ENCODE measurements at places on chromosomes 6 and 20.

DNA sequence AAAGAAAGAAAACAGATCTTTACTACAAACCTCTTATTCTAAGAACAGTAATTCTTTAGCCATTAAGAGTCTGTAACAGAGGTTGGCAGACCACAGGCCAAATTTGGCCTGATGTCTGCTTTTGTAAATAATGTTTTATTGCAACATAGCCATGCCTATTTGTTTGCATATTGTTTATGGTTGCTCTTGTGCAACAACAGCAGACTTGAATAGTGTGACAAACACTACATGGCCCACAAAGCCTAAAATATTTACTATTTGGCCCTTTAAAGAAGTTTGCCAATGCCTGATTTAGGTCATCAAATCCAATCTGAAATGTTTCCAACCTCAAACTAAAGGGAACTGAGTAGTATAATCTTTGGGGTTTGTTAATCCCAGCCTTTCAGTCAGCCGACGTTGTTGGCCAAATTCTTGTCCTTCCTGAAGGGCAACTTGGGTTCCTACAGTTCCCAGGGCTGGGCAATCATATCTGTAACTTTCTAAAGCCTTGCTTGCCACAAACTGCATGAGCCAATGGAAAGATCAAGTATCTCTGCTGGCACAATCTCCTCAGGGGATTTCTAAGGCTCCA lies 33.9 kb upstream of the TBC1D20 start:
- no peak overlapping the region for H3K27ac ChIP-seq
- no peak for DNase-seq
- H3K4me1 ChIP-seq = no peaks in the 10 kb centered on the region
- no peak overlapping the region for H3K4me3 ChIP-seq
- H3K36me3 ChIP-seq = peaks cover 37% of the 10 kb centered on the region
- no peaks in the 10 kb centered on the region for H3K27me3 ChIP-seq

DNA sequence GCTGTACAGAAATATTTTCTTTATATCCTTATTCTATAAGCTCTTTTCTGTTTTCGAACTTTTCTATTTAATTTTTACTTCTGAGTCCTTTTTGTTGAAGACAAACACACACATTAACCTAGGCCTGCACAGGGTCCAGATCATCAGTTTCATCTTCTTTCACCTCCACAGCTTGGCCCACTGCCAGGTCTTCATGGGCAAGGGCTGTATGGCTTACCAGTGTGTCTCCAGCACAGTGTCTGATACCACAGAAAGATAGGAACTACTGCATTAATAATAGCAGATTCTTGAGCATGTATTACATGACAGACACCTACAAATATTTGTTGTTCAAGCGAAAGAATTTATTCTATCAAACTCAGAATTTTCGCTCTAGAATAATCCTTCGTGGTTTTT lies 24.4 kb downstream of the QKI start:
- H3K27ac ChIP-seq = peak overlapping the region; percentile 77
- no peaks in the 10 kb centered on the region for H3K36me3 ChIP-seq
- peak; percentile 65 for DNase-seq
- H3K4me3 ChIP-seq = peak overlapping the region; percentile 53

- no peaks in the 10 kb centered on the region for H3K36me3 ChIP-seq
- DNase-seq = no peak
- no peaks in the 10 kb centered on the region for H3K27me3 ChIP-seq
- H3K4me3 ChIP-seq = no peak overlapping the region
Observed at GRCh38 chr6:89027756-89028155, 52.8 kb upstream of the PNRC1 start.

DNA sequence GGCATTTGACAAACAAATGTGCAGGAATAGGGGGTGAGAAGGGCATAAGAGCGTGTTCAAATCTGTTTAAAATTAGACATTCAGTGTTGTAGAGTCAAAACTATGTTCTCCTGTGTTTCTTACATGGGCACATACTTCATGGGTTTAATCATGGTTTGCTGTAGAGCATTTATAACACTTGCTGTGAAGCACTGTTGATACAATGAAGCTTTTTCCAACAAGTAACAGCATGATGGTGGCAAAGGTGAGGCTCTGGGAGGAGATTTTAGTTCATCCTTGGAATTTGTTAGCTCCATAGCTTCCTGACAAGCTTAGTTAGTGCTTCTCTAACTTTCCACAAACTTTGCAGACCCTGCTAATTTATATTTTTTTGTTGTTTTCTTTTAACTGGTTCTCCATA lies 900.7 kb downstream of the TFAP2A start:
- H3K4me3 ChIP-seq = no peak overlapping the region
- H3K27ac ChIP-seq = no peak overlapping the region
- no peaks in the 10 kb centered on the region for H3K4me1 ChIP-seq

- no peak overlapping the region for H3K4me3 ChIP-seq
- no peaks in the 10 kb centered on the region for H3K4me1 ChIP-seq
- DNase-seq = no peak
- H3K27ac ChIP-seq = no peak overlapping the region
Observed at GRCh38 chr20:46324960-46325703, 16.8 kb upstream of the CDH22 start.

- H3K4me3 ChIP-seq = peak overlapping the region; percentile 83
- no peak for DNase-seq
- H3K36me3 ChIP-seq = no peaks in the 10 kb centered on the region
- H3K27me3 ChIP-seq = peaks cover 14% of the 10 kb centered on the region
- peaks cover 32% of the 10 kb centered on the region for H3K4me1 ChIP-seq
- peak overlapping the region; percentile 47 for H3K27ac ChIP-seq
Observed at GRCh38 chr20:62067547-62068260, 2.0 kb upstream of the TAF4 start.

DNA sequence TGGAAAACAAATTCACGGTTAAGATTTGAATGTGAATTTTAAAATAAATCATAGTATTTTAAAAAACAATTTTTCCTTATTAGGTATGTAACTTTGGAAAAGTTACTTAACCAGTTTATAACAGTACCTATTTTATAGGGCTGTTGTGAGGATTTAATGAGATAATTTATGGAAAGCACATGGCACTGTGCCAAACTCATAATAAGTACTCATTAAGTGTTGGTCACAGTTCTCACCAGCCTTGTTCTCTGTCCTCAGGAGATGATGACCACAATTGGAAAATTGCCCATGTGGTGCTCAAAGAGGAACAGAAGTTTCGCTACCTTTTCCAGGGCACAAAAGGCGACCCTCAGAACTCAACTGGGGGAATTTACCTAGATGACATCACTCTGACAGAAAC lies 39.6 kb downstream of the MEP1A start:
- H3K27me3 ChIP-seq = peaks cover 3% of the 10 kb centered on the region
- H3K4me1 ChIP-seq = no peaks in the 10 kb centered on the region

- no peaks in the 10 kb centered on the region for H3K4me1 ChIP-seq
- no peak for DNase-seq
- H3K4me3 ChIP-seq = no peak overlapping the region
- H3K27ac ChIP-seq = no peak overlapping the region
Observed at GRCh38 chr6:72042088-72042487, 155.7 kb downstream of the RIMS1 start.

GRCh38 chr6:84791233-84791632 lies 26.8 kb upstream of the TBX18 start:
- H3K4me1 ChIP-seq = no peaks in the 10 kb centered on the region
- no peak overlapping the region for H3K27ac ChIP-seq
- H3K27me3 ChIP-seq = peaks cover 2% of the 10 kb centered on the region
- H3K36me3 ChIP-seq = peaks cover under 1% of the 10 kb centered on the region
- no peak for DNase-seq

- H3K27ac ChIP-seq = no peak overlapping the region
- DNase-seq = no peak
- H3K4me1 ChIP-seq = peaks cover 66% of the 10 kb centered on the region
- no peak overlapping the region for H3K4me3 ChIP-seq
- no peaks in the 10 kb centered on the region for H3K27me3 ChIP-seq
- peaks cover 6% of the 10 kb centered on the region for H3K36me3 ChIP-seq
Observed at GRCh38 chr6:157531169-157531985, 150.4 kb downstream of the ZDHHC14 start.

DNA sequence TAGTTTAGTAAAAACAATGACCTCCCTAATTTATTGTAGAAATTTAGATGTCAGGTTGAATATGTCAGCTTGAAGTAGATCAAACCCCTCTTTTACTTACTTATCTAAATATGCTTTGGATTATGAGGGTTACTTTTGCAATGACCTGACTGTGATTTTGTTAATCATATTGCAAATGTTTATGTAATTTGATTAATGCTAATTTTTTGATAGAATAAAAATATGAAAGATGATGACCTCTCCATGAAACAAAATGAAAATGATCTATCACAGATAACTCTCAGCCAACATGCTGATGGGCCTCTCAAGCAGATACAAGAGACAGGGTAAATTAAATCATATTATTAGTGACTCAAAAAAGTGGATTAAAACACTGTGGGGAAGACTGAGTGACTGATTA lies 131.0 kb downstream of the CEP57L1 start:
- H3K4me3 ChIP-seq = no peak overlapping the region
- no peak for DNase-seq
- peaks cover 35% of the 10 kb centered on the region for H3K4me1 ChIP-seq
- no peak overlapping the region for H3K27ac ChIP-seq
- peaks cover 6% of the 10 kb centered on the region for H3K36me3 ChIP-seq
- no peaks in the 10 kb centered on the region for H3K27me3 ChIP-seq

GRCh38 chr6:6569096-6569810 lies 19.3 kb upstream of the LY86 start:
- DNase-seq = no peak
- H3K4me3 ChIP-seq = no peak overlapping the region
- H3K27ac ChIP-seq = no peak overlapping the region
- H3K36me3 ChIP-seq = no peaks in the 10 kb centered on the region
- peaks cover 2% of the 10 kb centered on the region for H3K4me1 ChIP-seq

DNA sequence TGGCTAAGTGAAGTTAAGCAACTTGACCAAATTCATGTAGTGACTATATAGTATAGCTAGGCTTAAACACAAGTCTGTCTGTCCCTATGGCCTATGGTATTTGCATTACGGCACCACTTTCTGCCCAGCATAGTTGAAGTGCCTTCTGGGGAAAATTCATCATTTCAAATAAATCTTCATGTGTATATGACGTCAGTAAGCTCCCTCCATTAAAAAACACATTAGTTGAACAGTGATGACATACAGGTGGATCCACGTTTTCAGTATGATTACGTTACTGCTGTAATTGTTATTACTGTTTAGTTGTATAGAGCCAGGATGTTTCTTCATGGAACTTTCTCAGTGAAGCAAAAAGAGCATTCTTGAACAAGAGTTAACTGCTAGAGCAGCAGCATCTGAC lies 96.2 kb downstream of the TENT5A start:
- H3K27ac ChIP-seq = no peak overlapping the region
- no peak overlapping the region for H3K4me3 ChIP-seq
- no peaks in the 10 kb centered on the region for H3K27me3 ChIP-seq
- H3K4me1 ChIP-seq = no peaks in the 10 kb centered on the region
- no peak for DNase-seq

Measured in immature natural killer cell (primary cell).